ENCODE measurements at places on chromosomes 4 and X.

- no peak for DNase-seq
Measured at GRCh38 chrX:70421618-70422017, 1.5 kb upstream of the GDPD2 start.

- no peak for DNase-seq
Measured at GRCh38 chr4:158850800-158851644, 82.2 kb downstream of the FNIP2 start.

GRCh38 chrX:48153769-48154168 is 23.3 kb downstream of the SPACA5B start:
- DNase-seq = no peak

GRCh38 chrX:43108828-43109227 is 330.9 kb upstream of the PPP1R2C start:
- DNase-seq = no peak

- DNase-seq = no peak
Measured at GRCh38 chr4:108148316-108148715, 20.4 kb downstream of the LEF1 start.

- DNase-seq = no peak
Measured at GRCh38 chr4:62709618-62710252, 1509.6 kb downstream of the ADGRL3 start.

DNA sequence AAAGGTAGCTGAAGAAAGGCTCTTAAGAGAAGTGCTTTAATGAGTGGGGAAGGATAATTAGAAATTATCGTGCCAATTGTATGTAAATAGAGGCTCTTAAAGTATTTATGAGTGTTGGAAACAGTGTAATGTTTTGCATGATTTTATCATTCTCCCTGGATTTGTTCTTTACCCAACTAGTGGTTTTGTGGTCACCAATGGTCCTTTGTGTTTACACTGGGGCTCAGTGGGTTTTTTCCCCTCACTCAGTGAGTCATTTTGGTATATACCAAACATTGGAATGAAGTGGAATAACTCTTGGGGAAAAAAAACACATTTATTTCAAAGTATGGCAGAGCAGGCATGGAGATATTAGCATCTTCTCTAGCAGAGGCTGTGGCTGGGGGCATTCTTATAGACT is 20.8 kb upstream of the LGI2 start:
- DNase-seq = no peak

GRCh38 chr4:98046665-98047064 is 96.6 kb downstream of the STPG2 start:
- DNase-seq = no peak

GRCh38 chrX:103734125-103734760 is 23.5 kb downstream of the TMEM31 start:
- DNase-seq = no peak

DNA sequence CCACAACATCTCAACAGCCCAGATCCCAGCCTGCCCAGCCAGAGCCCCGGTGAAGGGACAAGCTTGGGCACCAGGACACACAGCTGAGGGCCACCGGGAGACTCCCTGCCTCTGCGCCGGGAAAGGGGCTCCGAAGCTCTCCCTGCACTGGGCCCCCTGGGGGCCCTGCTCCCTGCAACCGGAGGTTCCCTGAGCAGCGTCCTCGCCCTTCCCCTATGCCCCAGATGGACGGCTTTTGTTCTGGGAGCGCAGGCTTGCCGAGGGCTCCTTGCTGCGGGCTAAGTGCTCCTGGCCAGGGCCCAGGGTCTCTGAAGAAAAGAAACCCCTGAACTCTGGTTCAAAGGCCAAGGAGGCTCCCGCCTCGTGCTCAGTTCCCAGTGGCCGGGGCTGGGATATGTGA is 899 bp upstream of the ZFP92 start:
- DNase-seq = no peak

GRCh38 chr4:163738521-163738920 is 244.0 kb downstream of the TMA16 start:
- DNase-seq = no peak

- no peak for DNase-seq
Measured at GRCh38 chrX:75051047-75051446, 105.0 kb downstream of the ABCB7 start.

- DNase-seq = no peak
Measured at GRCh38 chr4:108810087-108810486, 47.2 kb upstream of the ETNPPL start.

- DNase-seq = no peak
Measured at GRCh38 chr4:189198624-189199023, 742.0 kb upstream of the FRG1 start.

DNA sequence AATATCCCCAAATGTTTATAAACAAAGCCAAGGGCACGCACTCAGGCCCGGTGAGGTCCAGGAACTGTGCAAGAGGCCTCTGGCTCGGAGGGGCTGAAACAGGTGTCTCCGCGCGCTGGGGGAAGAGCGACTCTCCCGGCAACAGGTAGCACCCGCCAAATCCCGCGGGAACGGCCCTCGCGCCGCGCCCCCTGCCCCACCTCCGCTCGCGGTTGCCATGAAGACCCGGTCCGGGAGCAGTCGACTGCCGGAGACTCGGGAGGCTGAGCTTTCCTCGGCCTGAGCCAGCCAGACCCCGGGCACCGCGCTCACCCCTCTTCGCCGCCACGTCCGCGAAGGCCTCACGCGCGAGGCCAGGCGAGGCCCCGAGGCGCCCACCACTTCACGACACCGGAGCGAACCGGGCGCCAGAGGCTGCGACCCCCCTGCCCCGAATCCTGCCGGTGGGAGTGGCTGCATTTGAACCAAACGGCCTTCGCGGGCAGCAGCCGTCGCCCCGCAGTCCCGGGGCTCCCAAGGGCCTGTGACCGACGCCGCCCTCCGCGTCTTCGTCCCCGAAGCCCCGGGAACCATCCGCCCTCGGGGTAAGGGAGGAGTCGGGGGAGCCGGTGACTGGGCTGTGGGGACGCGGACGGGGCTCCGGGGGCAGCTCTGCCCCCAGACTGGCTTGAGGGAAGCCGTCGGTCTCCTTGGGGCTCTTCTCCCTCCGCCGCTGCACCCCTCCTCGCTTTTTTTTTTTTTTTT is at the start of gene NSUN7:
TSS of gene NSUN7 (plus strand) at position 239 of the 744 bp plus-strand sequence. CDS start 739 bp downstream, outside the sequence.
- DNase-seq = no peak

Measured in activated CD4-positive, CD25-positive, alpha-beta regulatory T cell treated with anti-CD3 and anti-CD28 coated beads, Interleukin-2, amount 50 U/mL, for 16 hours (primary cell).